CD4-positive, alpha-beta T cell treated with Interleukin-21 for 1 hour (primary cell): ENCODE measurements at places on chromosomes 5 and 9.

DNA sequence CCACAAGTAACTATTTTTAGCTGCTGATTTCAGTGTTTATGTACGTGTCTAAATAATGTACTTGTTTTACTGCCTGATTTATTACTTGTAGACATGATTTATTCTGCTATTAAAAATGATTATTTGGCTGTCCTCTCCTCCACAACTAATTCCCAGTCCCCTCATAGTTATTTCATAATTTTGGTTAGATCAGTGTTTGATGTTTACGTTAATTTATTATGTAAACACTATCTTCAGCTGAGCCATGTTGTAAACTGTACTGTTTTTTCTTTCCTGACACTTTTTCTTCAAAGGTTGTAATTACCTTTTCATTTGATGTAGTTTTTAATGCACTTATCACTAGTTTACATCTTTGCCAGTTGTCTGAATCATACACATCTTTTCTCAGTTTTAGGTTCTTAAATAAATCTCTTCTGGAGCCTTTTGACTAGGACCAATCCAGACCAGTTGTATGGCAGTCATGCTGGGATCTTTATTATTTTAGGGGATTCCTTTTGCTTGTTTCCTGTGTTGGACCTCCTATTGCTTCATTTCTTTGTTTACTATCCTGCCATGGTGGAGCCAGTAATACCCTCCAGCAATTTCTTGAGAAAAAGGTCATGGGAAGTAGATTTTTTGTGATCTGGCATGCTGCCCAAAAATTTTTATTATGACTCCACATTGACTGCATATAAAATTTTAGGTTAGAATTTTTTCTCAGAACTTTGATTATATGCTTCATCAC is 16.1 kb downstream of the AP3S1 start:
- DNase-seq, result no peak

- DNase-seq, result no peak
Observed at GRCh38 chr5:161548487-161549094, 2.1 kb upstream of the GABRB2 start.

- DNase-seq, result no peak
Observed at GRCh38 chr5:121993191-121993590, 31.4 kb downstream of the SRFBP1 start.

GRCh38 chr5:6525910-6526309 is 77.3 kb downstream of the UBE2QL1 start:
- no peak for DNase-seq

GRCh38 chr5:131997727-131998117 is 13.7 kb downstream of the ACSL6 start:
- no peak for DNase-seq

DNA sequence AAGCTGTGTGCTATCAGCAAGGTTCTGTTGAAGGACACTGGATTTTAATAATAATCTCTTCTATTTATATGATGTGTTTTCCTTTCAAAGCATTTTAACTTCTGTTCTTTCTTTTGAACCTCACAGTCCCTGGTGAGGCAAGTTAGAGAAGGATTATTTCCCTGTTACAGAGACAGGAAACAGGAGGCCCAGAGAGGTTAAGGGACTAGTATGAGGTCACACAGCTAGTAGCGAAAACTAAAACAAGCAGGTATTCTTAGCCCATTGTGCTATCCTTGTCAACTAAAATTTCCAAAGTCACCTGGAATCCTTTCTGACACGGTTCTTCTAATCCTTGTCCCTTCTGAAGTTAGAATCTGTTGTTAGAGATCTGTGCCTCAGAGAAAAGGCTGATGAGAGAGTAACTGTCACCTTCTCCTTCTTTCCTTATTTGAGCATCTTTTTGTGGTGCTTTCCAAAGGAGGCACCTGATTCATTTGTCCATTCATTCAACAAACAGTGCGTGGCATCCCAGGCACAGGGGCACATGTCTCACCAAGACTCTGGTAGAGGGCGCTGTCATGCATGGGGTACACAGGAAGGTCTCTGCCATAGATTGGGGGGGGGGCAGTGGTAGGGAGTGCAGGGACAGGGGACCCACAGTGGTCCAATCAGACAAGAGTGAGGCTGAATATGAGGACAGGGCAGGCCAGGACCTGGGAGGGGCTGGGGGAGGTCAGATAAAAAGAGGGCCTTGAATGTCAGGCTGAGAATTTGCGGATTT is 61.5 kb downstream of the CRB2 start:
- DNase-seq, result no peak
